Body of pancreas (tissue), 4 donors: ENCODE measurements at places on chromosomes 1 and 21.

DNA sequence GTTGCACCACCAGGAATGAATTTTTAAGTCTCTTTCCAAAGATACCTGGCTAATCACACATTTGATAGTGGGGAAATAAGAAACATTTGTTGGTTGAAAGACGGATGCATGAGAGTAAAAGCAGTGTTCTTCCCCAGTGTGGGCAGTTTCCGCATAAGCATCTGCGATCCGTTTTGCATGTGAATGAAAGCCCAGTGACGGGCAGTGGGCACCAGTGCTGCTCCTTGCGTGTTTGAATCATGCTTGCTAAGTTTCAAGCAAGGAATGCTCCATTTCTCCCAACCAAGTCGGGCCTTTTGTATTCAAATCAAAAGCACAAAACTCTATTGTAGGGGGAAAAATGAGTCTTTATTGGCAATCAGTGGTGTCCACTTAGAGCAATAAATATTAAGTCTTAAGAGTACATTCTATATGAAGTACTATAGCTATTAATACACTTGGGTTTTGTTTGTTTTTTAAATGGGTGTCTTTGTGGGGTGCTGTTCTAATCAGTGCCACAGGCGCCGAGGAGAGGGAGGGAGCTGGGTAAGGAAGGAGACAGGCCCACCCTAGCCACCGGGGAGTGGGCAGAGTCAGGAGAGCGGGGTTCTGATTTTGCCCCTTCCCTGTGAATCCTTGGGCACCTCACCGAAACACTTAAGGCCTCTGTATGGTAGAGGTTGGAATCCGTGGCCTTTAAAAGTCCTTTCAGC lies 750 bp upstream of the PTGFRN start:
- no peak for DNase-seq

DNA sequence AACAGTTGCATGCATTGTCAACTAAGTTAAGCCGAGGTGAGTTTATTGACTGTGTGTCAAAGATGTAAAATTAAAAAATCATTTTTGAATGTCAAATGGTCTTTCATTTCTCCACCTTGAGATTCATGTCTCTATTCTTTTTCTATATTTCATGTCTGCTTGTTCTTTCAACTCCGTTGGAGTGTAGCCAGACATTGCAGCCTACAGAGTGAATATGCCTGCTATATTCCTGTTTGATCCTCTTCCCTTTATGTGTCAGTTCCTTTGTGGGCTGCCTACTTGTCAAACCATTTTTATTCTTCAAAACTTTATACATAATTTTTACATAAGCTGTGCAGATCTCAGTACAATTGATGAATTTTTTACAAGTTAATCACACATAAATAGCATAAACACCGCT lies 1325.8 kb upstream of the PRMT6 start:
- no peak for DNase-seq

GRCh38 chr1:66489151-66489550 lies 44.8 kb upstream of the SGIP1 start:
- no peak for DNase-seq

- peak; percentile 38 for DNase-seq
Observed at GRCh38 chr21:41557884-41558283, 49.9 kb upstream of the TMPRSS2 start.

DNA sequence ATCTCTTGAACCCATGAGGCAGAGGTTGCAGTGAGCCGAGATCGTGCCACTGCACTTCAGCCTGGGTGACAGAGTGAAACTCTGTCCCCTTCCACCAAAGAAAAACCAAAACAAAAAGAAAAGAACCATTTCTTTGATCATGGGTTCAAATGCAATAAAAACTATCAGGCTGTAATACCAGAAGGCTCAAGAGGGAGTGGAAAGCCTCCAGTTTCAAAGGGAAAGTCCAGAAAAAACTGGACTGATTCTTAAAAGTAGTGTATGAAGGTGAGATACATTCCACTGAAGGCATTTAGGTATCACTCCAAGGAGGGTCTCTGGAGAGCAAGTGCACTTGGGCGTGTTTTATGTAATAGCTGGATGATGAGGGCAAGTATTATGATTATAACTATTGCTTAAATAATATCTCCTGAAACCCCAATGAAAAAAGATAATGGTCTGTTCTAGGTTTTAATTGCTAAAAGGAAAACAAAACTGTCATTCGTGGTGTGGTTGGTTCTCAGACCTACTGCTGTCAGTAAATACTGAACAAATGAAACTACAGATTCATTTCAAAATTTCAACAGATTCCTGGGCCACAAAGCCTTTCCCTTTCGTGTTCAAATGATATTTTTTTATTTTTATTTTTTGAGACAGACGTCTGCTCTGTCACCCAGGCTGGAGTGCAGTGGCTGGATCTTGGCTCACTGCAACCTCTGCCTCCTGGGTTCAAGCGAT lies 6.0 kb upstream of the CAMTA1 start:
- DNase-seq, result no peak

DNA sequence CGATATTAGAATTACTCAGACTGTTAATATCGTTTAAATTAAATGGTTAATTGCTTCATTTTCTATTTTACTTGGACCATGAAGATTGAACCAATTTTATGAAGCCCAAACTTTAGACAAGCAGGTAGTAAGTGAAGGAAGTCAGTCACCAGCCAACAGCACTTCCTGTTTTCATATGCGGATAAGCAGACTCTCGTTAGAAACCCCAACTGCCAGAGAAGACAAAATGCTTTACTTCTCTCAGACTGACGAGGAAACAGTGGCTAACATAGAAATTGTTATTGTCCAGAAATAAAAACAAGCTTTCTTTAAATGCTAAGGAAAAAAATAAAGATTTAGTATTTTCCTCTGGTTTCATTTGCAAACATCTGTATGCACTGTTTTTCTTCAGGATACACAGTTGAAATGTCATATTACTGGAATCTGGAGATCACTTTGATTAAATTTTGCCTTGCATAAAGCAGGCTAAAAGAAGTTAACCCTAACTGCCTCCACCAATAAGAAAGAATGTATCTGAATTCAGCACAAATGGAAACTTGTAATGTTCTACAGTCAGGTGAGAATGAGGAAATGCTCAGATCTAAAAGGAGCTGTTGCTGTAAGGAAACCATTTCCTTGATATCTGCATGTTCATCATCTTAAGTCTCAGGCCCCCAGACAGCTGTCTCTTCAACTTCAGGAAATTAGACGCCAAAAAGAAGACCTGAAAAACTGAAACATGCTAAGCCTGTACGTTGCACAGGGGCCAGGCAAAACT lies 129.8 kb upstream of the SAMSN1 start:
- no peak for DNase-seq

- DNase-seq, result no peak
Observed at GRCh38 chr1:212967801-212968200, 17.5 kb downstream of the VASH2 start.

GRCh38 chr1:212950243-212951125 lies at the start of gene VASH2:
Gene VASH2 (plus strand): TSS chr1:212950541. CDS start chr1:212951543, 1,002 bp downstream.
- DNase-seq, result peak; percentile 84

DNA sequence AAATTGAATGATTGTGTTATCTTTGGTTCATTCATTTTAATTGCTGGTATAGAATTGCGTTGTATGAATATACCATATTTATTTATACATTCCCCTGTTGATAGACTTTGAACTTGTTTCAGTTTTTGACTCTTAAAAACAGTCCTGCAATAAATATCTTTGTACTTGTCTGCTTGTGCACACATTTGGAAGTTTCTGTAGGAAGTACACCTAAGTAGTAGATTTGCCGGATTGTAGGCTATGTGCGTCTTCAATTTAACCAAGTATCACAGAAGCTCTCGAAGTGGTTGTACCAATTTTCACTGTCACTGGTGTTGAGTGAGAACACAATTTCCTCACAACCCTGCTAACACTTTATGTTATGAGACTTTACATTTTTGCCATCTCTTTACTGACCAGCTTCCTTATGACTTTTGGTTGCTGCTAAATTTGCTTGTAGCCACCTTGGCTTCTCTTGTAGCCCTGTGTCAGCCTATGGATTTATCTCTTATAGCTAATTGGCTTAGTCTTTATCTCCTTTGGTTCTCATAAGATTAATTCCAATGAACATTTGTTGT lies 2.2 kb downstream of the TTC3 start:
- no peak for DNase-seq

DNA sequence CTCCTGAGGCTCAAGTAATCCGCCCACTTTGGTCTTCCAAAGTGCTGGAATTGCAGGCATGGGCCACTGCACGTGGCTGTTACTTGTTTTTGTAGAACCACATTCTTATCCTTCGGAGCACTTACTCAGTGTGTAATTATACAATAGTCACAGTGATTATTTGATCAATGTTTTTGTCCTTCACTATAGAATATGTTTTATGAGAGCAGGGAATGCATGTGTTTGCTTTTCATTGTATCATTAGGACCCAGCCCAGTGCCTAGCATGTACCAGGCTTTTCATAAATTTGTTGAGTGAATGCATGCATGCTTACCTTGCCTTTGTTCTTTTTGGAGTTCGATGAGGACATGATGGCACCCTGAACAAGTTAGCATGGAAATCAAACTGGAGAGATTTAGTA lies 5.8 kb downstream of the SZT2 start:
- DNase-seq, result no peak

DNA sequence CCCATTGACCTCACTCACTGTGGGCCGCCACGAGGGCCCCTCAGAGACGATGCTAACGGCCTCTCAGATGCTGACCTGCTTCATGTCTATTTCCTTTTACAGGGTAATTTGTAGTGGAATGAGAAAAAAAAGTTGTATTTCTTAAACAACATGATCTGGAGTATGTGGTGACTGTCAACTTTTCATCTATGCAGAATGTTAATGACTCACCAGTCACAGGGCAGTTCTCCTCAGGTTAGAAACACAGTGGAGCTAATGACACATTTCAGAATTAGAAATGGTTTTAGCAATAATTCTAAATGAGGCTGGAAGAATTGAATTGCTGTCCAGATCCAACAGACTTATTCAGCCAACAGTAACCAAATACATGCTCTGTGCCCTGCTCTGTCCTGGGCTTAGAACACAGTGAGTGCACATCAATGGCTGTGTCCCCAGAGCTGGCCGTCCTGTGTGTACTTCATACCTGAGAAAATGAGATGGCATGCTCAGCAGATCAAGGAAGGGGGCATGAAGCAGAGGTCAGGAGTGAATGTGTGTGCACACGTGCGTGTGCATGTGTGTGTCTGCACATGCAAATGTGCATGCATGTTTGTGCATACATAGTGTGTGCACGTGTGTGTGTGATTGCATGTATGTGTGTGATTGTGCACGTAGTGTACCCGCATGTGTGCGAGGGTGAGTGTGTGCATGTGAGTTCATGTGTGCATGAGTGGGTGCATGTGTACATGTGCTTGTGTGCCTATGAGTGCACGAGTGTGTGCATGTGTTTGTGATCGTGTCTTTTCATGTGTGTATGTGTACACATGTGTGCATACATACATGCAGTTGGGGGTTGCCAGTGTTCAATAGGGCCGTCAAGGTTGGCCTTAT lies 145.3 kb downstream of the PCBP3 start:
- no peak for DNase-seq

DNA sequence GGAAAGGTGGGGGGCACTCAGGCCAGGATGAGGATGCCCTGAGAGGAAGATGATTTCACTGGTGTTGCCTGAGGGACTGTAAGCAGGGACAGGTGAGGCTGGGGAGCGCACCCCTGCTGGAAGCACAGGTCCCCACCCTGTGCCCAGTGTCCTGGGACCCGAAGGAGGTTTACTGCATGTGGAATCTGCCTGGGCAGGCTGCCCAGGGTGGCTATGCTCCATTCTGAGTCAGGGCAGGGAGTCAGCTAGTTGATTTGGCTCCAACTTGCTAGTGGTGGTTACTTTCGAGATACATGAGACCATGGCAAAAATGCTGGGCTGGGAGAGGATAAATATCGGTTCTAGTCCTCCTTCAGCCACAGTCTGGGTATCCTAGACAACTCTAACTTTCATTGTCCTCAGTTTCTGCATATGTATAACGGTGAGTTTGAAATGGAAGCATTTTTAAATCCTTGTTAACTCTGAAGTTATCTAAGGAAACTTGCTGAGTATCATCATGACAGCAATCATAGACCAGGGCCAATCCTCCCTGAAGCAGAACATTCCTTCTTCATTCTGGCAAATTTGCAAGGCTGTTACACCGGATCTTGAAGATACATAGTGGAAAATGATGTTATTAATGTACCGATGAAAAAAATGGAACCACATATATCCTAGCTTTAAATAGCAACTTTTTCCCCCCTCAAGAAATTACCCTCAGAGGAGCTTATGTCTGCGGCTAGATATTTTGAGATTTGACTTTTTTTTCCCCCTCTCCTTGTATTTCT lies 7.7 kb downstream of the TLR5 start:
- DNase-seq, result no peak

GRCh38 chr1:61853583-61853982 lies 111.3 kb downstream of the PATJ start:
- DNase-seq, result no peak

DNA sequence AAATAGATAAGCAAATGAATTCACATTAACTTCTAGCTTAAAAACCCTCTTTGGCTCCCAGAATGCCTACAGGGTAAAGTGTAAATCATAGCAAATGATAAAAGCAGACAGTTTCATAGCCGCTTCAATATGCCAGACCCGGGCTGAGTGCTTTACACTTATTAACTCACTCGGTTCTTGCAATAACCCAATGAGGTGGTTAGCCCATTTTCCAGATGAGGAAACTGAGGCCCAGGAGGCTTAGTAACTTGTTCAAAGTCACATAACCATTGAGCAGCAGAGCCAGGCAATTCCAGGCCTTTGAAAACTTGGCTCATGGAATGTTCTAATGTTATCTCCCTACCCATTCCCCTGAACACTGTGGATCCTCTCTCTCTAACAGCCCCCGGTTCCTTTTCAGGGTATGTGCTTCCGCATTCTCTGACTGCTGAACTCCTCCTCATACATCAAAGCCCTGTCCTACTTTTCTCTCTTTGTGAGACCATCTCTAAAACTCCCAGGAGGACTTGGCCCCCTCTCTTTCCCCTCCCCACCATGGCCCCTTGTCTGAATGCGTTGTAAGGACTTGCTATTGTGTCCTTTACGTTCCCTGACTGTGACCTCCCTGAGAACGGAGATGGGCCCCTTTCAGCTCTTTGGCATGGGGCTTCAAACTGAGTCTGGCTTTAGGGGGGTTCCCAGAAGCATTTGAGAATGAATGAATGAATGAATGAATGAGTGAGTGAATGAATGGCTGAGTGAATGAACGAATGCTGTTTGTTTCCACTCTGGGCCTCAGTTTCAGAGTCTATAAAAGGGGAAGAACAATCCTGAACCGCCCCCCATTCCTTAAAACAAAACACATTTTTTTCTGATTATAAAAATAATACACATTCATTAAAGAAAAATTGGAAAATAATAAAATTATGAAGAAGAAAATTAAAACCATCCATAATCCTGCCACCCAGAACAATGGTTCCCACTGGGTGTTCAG lies 15.6 kb upstream of the RUNX3 start:
- DNase-seq, result no peak

- DNase-seq, result no peak
Observed at GRCh38 chr1:113036639-113037321, 36.2 kb upstream of the LRIG2 start.

DNA sequence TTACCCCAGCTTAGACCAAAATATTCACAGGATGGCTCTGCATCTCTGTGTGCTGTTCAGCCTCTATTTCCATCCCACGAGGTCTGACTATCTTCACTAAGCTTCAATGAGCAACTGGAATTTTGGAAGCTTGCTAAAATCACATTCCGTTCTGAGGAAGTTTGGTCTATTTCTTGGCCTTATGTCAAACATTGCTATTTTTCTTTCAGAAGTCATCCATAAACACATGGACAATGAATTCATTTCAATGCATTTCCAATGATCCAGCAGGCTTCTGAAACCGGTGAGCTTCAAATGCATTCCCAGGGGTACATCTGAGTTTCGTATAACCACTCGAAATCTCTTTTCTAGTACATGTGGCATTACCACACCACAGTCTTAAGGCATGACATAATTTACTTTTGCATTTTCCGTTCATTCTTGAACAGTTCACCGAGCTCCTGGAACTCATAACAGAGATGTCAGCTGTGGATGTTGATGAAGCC lies 294.1 kb upstream of the KAZN start:
- DNase-seq, result peak; percentile 10
